ENCODE measurements at places on chromosomes 3 and 15. TPM values are rescaled to one million over a fixed set of nuclear protein-coding genes. Genes with fewer than 3 reads are reported as not detected.

- DNase-seq, result no peak
Observed at GRCh38 chr15:98689431-98689861, 41.1 kb downstream of the IGF1R start.

Gene LRRC15
- polyA plus RNA-seq, result 0.03 TPM

Gene GOLGA8G
- not detected for polyA plus RNA-seq

DNA sequence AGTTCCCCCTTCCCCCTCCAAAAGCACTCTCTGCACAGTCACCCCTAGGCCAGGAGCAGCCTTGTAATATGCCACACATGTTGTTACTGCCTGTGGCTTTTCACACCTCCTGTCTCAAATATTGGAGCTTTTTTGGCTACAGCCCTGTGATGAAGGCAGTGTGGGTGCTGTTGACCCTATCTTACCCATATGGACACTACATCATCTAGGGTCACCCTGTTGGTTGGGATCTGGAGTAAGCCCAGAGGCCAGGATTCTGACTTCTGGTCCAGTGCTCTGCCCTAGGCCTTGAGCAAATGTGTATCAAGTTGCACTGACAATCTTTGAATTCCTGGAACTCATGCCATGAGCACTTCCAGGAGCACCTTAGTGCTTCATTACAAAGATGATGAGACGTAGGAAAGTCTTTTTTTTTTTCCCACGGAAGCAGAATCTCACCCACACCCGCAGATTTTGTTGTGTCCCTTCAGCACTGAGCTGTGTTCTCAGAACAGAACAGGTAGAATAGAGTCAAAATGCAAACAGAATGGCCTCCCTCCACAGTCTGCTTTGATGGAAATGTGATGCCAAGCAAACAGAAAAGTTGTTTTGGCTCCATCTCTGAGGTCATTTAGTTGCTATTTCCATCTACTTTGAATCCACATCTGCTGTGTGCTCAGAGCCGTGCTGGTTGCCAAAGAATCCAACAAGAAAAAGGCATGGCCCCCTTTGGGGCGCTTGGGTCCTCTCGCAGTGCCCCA, 49.6 kb downstream of the SMAD3 start:
- DNase-seq, result no peak

Gene GNL3
- polyA plus RNA-seq, result 45.1 TPM

Gene DCLK3
- 0.01 TPM for polyA plus RNA-seq

Gene IQCF6
- polyA plus RNA-seq, result not detected

Gene IQCH
- 1.1 TPM for polyA plus RNA-seq

Gene MB21D2
- 0.13 TPM for polyA plus RNA-seq

GRCh38 chr3:150409125-150409511, 1.0 kb downstream of the TSC22D2 start:
- DNase-seq, result no peak

DNA sequence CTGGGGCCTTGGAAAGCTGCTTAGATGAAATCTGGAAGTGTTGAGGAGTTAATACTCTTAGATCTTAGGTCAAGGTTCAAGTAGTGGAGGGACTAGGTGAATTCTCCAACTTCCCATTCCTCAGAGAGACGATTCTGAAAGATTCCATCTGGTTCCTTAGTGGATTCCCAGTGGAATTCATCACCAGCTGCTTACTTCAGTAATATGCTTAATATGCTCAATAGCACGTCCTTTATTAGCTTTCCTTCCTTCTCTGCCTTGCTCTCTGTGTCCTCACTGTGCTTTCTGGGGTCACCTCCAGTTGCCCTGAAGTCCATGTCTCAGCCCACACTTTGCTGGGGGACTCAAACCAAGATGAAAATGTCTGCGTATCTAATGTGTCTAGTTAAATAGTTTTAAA, 31.0 kb downstream of the CEP63 start:
- DNase-seq, result no peak

Gene LRRC2
- 1.9 TPM for polyA plus RNA-seq

Gene IMPG2
- not detected for polyA plus RNA-seq

DNA sequence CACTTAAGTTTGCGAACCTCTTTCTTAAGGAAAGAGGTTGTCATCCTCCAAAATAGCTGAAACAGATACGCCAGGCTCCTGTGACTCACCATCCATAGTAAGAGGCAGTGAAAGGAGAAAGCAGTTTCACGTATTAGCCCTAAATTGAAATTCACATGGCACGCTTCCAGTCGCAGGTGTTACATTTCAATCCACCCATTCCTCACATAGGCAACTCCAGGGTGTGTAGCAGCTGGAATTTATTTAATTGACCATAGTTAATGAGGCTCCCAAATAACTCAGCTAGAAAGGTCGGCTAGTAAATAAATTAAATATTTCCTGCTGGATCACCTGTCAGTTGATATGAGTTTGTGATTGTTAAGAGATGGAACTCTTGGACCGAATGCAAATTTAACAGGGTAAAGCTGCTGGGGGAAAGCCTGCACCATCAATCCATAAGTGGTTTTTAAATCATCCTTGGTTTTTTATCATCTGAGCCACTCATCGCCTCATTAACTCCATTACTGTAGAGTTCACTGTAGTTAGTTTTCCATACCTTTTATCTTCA, 19.6 kb downstream of the NSUN3 start:
- no peak for DNase-seq

GRCh38 chr15:63507878-63508818, 3.8 kb downstream of the USP3 start:
- DNase-seq, result no peak

Gene ILDR1
- 0.07 TPM for polyA plus RNA-seq

Gene CAND2
- 1.6 TPM for polyA plus RNA-seq

DNA sequence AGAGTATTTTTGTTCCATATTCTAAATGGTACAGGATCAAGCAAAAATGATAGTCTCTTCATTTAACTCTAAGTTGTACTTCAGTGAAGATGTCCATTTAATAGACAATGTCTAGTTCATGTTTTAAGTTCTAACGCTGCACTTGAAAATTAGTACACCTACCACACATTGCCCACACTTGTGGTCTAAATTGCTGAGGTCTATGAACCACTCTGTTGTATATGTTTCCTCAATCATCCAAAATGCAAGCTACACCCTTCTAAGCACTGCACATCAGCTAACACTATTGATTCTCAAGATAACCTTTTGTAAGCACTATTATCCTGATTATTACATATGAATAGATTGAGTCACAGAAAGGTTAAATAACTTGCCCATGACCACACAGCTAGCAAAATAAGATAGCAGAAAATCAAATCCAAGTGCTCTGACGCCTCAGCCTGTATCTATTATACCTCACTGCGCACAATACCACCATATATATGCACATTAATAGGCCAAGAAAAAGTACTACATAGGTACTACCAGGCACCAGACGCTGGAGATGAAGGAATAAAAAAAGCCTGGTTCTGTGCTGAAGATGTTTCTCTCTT, 6.4 kb downstream of the GOLIM4 start:
- no peak for DNase-seq

Gene CSTA
- polyA plus RNA-seq, result 4.7 TPM

Gene FMN1
- 0.21 TPM for polyA plus RNA-seq

DNA sequence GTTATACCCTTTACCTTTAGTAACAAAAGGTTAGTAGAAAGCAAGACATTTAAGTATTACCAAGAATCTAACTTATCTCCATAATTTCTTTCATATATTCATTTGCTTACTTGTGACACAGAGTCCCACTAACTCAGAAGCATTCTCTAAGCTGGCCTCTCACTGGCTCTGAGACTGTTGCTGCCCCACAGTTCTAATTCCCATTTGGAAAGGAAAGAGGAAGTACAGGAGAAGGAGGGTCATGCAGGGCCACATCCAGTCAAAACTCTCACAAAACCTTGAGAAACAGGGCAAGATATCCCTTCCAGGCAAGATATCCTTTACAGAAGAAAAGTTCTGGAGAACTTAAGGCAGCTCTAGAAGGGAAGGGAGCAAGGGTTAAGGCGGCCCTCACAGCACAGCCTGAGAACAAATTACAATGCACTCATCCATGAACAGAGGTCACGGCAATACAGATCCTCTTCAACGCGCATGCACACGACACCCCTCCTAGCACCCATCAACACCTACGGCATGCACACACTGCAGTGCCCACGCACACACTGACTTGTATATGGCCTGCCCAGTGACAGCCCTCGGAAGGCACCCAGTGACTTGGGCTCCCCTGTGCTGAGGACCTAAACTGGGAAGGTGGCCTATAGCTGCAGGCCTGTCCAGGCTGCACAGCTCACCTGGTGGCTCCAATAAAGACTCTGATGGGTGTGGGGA, 13.0 kb upstream of the MYO5C start:
- no peak for DNase-seq

GRCh38 chr3:194675680-194676079, 3.7 kb upstream of the LSG1 start:
- DNase-seq, result no peak

DNA sequence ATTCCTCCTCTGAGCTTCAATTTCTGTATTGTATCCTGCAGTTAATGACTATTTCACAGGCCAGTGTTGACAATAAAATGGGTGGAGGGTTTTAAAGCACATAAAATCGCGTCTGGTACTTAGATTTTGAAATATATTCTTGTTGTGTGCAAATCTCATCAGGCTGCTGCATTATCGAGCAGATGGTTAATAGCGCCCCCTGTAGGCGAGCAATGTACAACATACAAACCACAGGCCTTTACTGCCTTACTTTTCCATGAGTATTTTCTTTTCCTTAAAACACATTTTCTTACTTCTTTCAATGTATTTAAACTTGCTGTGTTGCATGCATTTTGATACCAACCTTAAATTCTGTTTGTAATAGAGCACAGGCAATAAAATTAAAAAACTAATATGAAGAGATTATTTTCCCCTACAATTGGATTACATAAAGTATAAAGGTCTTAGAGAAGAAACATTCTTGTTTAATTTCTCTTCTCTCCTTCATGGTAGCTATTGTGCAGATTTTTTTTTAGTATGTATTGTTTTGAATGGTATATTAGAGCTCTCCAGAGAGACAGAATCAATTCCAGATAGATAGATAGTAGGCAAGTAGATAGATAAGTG, 608.4 kb downstream of the CADM2 start:
- DNase-seq, result peak; percentile 40

- no peak for DNase-seq
Observed at GRCh38 chr3:99794485-99794884, 23.2 kb upstream of the CMSS1 start.

GRCh38 chr15:55513152-55513551, 5.1 kb upstream of the DNAAF4 start:
- no peak for DNase-seq

GRCh38 chr15:77036537-77037387, 34.1 kb downstream of the TSPAN3 start:
- no peak for DNase-seq

DNA sequence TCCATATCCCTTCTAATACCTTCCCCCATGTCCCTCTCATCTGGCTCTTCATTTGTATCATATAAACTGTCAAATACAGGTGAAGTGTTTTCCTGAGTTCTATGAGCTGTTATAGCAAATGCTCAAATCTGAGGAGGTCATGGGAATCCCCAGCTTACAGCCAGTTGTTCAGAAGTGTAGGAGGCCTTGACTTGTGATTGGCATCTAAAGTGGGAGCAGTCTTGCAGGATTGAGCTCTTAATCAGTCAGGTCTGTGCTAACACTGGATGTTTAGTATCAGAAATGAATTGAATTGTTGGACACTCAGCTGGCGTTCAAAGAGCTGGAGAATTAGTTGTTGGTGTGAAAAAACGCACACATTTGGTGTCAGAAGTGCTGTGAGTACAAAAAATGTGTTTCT, 65.0 kb downstream of the IFT57 start:
- no peak for DNase-seq

Gene PLCD1
- polyA plus RNA-seq, result 6.7 TPM

DNA sequence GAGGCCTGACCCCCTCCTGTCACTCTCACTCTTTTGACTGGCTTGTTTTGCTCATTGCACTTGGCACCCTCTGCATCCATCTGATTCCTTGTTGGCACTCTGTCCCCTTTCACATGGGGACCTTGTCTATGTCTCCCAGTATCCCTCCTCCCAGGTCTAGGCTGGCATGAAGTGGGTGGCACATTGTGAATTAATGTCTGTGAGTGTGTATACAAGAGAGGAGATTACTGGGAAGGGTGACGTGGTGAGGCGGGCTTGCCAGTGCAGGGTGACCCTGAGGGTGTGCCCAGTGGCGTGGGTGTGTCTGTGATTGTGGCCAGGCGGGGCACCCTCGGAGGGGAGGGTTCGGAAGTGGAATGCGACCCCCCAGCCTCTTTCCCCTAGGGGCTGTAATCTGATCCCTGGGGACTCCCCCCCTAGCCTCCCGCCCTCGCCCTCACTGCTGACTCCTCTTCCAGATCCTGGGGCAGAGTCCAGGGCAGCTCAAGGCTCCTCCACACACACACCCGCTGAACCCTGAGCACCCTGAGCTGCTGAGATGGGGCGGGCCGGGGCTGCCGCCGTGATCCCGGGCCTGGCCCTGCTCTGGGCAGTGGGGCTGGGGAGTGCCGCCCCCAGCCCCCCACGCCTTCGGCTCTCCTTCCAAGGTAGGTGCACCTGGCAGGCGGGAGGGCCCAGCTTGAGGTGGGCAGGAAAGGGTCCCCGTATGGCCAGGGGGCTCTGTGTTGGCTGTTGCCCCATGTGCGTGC, at the start of gene SEMA3B:
SEMA3B (plus strand) TSS at position 445 of the 749 bp plus-strand sequence; CDS start at position 539, 94 bp downstream.
- no peak for DNase-seq

DNA sequence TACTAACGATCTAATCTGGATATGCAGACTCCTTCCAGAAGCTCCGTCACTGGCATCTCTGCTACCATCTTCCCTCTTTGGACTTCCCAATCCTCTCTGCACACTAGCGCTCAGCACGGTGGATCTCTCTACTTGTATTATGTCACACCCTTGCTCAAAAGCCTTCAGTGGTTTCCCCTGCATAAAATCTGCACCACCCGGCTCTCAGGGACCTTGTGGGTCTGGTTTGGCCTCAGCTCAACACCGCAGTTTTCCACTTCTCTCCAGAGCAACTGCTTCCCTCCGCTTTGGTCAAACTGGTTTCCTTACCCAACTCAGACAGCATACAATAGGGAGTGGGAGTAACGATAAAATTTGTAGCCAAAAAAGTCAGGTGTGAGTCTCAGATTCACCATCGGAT, 30.7 kb upstream of the HES1 start:
- no peak for DNase-seq

Gene NOX5
- polyA plus RNA-seq, result 0.02 TPM

DNA sequence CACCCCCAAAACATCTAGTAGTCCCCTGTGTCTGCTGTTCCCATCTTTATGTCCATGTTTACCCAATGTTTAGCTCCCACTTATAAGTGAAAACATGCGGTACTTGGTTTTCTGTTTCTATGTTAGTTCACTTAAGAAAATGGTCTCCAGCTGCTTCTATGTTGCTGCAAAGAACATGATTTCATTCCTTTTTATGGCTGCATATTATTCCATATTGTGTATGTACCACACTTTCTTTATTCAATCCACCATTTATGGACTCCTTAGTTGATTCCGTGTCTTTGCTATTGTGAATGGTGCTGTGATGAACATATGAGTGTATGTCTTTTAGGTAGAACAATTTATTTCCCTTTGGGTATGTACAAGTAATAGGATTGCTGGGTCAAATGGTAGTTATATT, 51.2 kb downstream of the GRK7 start:
- no peak for DNase-seq

DNA sequence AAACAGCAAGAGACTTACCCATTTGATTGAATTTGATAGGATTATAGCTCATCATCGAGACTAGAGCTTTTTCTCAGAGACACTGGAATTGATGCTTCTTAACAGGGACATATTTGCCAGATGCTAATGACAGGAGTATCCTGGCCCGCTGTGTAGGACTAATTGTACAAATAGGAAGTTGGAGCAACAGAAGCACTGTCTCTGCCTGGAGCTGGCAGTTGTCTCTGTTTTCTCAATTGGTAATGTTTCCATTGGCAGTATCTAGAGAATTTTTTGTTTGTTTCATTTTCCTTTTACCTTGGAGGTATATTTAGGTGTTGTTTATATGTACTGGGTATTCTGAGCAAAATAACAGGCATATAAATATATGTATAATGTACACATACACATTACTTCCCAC, 8.9 kb upstream of the PCOLCE2 start:
- DNase-seq, result no peak

Data from liver (tissue), 10 donors.